Sciatic nerve (tissue), 2 donors: ENCODE measurements at places on chromosomes 1 and 21.

DNA sequence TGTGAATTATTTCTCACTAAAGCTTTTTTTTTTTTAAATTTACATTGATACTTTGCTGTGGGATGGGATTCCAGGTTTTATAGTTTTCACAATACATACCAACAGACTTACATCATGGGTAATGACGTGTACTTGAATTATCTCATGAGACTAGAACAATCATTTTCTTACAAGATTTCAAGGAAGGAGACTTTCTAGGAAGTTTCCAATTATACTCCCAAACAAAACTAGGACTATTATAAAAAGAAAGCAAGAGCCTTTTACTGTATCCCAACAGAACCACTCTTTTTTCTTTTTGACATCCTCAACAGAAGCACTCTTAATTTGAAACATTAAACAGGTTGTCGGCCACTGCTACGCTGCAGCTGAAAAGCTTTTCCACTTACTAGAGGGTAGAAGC lies 48.7 kb downstream of the TESK2 start:
- no peak for DNase-seq

DNA sequence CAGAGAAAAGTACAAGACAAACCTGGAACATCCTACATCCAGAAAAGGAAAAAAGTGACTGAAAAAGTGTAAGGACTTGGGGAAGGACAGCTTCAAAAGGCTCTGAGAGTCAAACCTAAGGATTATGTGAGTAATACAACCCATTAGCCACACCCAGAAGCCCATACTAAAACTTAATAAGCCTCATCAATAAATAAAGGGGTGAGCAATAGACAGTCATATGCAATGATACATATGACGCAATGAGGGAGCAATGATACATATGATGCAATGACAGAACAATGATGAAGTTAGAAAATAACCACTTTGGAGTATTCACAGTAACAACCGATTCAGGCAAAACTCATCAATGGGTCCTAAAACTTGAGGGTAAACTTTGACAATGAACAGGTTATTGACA lies 50.1 kb downstream of the BRWD1 start:
- no peak for DNase-seq

DNA sequence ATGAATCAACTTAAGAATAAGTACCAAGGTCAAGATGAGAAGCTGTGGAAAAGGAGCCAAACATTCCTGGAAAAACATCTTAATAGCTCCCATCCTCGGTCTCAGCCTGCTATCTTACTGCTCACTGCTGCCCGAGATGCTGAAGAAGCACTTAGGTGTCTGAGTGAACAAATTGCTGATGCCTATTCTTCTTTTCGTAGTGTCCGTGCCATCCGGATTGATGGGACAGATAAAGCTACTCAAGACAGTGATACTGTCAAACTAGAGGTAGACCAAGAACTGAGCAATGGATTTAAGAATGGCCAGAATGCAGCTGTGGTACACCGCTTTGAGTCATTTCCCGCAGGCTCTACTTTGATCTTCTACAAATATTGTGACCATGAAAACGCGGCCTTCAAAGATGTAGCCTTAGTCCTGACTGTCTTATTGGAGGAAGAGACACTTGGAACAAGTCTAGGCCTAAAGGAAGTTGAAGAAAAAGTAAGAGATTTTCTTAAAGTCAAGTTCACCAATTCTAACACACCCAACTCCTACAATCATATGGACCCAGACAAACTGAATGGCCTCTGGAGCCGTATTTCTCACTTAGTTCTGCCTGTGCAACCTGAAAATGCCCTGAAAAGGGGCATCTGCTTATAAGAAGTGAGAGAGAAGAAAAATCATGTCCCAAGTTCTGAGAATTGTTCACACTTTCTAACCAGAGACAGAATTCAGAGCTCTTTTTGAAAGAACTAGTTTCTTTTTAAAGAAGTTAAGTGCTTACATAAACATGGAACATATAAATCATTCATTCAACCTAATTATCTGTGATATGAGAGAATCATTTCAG lies 35.7 kb downstream of the TOR1AIP1 start:
- DNase-seq, result no peak

GRCh38 chr1:8409606-8410005 lies 91.7 kb downstream of the SLC45A1 start:
- DNase-seq, result no peak

GRCh38 chr1:157315544-157315943 lies 177.3 kb upstream of the ETV3 start:
- DNase-seq, result no peak

DNA sequence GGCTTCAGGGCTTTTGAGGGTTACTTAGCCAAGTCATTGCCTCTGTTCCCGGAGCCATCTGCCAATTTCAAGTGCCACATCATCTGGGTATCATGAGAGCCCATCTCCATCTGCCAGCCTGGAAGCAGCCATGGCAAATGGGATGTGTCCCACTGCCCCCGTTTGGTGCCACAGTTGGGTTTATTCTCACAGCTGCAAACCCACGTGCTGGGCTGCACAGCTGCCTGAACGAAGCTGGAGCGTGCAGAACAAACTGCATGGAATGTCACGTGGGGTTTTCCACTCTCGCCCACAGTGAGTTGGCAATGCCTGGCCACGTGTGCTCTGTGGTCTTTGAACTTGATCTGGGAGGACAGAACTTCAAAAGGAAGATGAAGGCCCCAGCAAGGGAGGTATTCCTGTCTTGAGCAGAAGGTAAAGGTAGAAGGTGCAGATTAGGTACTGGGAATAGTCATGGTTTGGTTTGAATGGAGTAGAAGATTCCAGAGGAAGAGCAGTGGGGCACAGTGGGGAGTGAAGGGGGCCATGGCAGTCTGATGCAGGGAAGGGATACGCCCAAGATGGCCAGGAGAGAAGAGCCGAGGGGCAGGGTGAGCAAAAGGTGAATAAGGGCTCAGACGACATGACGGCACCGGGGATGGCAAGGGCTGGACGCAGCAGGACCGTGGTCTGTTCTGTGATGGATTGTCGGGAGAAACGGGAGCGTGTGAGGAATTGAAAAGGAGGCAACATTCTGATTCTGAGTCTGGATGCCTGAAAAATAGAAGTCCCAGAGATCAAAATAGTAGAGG lies 222.0 kb downstream of the KAZN start:
- DNase-seq, result no peak

DNA sequence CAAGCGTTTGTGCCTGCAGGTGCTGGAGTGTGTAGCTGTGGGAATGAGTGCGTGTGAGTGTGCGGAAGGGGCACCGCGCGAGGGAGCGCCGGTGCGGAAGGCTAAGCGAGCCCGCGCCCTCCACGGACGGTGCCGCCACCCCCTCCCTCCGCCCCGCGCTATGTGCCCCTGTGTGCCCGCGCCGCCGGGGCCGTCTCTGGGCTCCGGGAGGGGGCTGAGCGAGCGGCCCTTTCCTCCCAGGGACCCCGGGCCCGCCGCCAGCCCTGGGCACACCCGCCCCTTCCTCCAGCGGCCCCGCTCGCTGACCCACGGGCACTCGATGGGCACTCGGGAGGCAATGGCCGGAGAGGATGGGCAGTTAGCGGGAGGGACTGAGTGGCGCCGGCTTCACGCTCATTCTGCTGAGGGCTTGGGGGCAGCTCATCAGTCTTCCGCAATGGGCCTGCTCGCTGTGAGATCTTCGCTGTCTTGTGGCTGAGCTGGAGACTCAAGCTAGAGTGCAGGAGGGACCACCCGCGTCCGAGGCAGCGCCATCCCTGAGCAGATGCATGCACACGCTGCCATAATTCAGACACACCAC lies 8.6 kb upstream of the ADGRB2 start:
- DNase-seq, result no peak

DNA sequence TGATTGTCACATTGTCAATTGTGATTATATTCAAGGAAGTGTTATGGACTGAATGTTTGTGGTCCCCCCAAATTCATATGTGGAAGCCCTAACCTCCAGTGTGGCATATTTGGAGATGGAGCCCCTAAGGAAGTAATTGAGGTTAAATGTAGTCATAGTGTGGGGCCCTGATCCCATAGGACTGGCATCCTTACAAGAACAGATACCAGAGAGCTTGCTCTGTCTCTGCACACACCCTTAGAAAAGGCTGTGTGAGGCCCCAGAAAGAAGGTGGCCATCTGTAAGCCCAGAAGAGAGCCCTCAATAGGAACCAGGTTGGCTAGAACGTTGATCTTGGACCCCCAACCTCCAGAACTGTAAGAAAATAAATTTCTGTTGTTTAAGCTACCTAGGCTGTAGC lies 28.1 kb downstream of the VANGL1 start:
- DNase-seq, result no peak

GRCh38 chr1:40478276-40478675 lies 1.2 kb downstream of the ZFP69 start:
- no peak for DNase-seq

GRCh38 chr1:169604781-169605560 lies 18.7 kb upstream of the F5 start:
- no peak for DNase-seq

DNA sequence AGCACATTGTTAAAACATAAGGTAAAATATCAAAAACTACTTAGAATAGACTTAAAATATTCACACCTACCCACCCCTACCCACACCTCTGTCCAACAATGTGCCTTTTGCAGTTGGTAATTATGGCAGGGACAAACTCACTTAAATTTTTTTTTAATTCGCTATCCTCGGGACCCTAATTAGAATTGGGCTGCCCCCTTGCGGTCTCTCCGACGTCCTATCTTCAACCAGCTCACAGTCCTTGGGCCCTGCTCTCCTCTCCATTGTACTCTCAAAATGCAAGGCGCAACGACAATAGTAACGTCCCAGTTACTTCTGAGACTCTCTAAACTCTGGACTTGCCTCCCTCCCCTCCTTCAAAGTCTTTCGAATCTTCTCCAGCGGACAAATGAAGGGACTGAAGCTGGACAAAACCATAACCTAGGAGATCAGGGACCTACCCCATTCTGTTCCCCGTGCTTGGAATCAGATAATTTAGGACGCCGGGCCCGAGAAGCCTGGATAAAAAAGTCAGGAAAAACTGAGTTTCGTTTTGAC lies 1.1 kb upstream of the CIART start:
- peak; percentile 85 for DNase-seq

DNA sequence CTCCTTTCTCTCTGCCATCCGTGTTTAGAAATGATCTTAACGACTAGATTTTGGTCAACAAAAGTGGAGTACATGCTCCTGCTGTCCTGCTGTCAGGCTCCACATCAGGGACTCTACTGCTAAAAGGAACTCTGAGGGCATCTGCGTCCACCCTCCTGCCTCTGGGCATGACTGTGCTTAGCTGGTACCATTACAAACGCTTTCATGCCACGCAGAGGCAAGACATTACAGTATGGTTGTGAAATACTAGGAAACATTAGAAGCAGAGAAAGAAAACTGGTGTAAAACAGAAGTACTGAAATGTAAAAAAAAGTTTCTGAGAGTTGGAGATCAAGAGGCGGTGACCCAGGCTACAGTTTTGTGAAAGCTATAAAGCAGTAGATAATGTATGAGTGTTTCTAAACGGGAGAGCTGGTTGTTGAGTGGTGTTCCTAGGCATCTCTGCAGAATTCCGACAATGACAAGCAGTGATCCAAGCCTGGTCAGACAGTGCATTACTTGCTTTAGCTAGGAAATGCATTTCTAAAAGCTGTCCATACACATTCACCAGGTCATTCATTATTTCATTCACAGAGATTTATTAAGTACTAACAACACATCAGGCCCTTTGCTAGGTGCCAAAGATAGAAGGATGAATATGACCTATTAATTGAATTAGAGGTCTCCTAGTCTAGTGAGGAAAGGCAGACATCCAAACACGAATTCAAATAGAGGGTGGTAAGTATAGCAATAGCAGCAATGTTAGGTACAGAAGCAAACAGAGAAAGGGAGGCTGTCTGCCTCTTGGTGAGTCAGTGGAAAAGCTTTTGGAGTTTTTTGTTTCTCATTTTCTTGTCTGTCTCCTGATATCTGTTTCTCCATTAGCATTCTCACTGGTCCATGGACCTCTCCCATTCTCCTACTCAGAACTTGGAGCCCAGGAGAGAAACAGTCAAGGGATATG lies 401.9 kb downstream of the LMO4 start:
- no peak for DNase-seq

DNA sequence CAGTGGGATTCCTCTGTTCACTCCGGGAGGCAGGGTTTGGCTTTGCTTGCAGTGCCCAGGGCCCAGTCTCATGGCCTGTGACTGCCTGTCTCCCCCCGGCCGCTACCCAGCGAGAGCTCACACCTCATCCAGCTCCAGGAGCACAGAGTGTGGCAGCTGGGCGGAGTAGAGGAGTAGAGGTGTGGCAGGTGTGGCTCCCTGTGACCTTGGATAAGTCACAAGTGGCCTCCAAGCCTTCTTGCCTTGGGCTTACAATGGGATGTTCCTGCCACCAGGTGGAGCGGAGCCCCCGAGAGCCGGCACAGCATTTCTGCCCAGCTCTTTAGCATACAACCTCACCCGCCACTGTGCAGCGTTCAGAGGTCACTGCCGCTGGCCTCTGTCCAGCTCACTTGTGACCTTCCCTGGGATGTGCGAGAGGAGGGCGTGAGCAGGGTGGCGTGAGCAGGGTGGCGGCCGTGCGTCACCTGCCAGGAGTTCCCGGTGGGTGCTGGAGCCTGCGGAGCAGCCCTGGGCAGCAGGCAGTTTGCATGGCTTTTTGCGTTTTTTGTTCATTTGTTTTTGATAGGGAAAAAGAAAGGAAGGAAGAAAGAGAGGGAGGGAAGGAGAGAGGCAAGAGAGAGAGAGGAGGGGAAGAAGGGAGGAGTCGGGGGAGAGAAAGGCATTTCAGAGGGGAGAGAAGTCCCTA lies 42.4 kb downstream of the CRYAA start:
- peak; percentile 58 for DNase-seq
